ENCODE measurements at places on chromosomes 16 and 17. TPM values are rescaled to one million over a fixed set of nuclear protein-coding genes. Genes with fewer than 3 reads are reported as not detected.

NPIPB13 gene
- polyA plus RNA-seq: 7.2 TPM

DNA sequence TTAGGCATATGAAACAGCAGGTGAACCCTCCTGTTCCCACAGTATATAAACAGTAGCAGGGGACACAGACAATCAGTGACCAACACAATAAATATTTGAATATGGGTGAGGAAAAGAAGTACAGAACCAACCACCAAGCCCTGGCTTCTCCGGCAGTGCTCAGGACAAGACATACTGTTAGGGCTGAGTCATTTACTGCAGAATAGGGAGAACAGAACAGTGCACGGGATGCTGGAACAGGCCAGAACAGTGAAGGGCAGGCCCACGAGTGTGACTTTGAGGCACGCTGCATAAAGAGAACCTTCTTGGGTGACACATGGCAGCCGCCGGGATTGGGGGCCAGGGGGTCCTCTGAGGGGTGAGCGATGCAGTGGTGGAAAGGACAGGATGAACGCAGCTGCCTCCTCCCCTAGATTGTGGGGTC is 160.4 kb downstream of the CMIP start:
- no peak for DNase-seq

KRTAP2-2 gene
- polyA plus RNA-seq: not detected

ABCA9 gene
- 2.0 TPM for polyA plus RNA-seq

DNA sequence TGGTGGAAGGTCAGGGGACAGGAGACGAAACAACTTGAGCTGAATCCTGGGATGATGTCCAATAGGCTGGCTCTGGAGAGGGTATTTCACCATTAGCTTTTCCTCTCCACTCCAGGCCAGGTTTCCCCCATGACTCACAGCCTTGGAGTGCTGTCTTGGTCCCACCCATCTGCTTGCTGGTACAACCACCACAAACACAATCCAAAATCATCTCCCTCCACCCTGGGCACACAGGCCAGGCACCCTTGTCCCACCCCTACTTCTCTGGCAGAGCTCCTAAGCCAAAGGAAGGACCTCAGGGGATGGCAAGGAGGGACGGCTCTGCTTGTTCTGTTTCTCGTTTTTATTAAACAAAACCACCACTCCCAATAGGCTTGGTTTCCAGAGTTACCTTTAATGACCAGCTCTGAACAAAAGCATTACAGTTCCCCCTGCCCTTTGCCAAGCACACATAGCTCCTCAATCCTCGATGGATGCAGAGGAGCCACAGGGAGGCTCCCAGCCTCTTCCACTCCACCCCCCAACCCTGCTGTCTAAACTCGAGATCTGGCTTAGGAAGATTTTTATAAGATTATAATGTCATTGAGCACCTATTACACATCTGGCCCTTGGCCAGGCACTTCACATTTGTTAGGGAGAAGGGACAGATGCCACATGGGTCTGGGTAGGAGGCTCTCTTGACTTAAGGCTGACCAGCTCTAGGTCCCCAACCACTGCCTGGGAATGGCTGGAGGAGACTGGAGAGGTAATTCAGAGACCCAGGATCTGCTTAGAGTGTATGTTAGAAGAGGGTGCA is 13.3 kb downstream of the CAVIN1 start:
- no peak for DNase-seq

SOST gene
- polyA plus RNA-seq: 63.2 TPM

KIF19 gene
- polyA plus RNA-seq: 0.24 TPM

SEZ6 gene
- polyA plus RNA-seq: not detected

- DNase-seq: no peak
Measured at GRCh38 chr16:50946098-50946497, 204.2 kb downstream of the CYLD start.

DNA sequence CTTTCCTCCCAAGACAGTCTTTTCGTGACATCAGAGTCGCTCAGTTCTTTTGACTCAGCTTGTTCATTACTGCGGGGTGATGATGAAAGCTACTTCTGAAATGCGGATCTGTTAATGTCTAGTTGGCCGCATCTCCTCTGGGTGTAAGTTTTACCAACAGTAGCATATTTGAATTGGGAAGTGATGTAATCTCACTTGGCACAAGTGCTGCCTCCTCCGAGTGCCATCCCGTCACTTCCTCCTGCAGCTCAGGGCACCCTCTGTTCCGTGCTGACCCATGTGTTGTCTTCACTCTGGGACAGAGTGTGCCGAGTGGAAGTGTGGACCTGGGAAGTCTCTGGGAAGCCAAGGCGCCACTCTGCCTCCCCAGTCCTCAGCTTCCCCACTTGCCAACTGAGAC is 8.9 kb downstream of the ADAD2 start:
- DNase-seq: no peak

DNA sequence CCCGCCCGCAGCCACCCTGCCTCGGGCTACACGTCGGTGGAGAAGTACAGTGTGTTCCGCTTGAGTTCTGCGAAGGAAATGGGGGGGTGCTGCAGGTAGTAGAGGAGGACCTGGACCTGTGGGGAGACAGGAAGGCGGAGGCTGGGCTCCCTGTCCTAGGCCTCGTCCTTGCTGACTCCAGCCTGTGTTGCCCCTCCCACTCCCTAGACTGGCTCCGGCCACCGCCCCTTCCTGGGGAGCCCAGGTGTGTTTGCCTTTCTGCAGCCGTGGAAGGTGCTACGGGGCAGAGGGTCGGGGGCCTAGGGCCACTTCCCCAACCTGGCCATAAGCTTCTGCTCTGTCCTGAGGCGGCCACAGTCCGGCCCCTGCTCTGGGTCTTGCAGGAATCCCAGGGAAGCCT is 9.1 kb downstream of the TIMM22 start:
- DNase-seq: no peak

CETP gene
- polyA plus RNA-seq: 11.6 TPM

- DNase-seq: no peak
Measured at GRCh38 chr17:36876966-36877365, 60.3 kb upstream of the LHX1 start.

KRTAP2-4 gene
- not detected for polyA plus RNA-seq

DNA sequence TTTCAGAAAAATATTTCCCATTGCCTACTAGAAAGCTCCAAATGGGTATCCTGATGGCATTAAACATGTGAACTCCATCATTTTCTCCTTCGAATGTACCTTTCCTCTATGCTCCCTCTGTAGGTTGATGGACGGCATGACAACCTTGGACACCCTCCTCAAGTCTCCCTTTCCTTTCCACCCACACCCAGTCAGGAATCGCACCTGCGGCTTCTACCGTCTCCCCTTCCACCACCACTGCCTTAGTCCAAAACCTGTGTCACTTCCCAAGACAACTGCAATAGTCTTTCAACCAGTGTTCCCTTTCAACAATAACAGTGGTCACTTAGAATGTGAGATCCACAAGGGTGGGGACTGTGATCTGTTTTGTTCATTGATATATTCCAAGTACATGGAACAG is 233.1 kb upstream of the AXIN2 start:
- no peak for DNase-seq

GRCh38 chr17:44887971-44888954 is 11.0 kb downstream of the EFTUD2 start:
- DNase-seq: no peak

DNA sequence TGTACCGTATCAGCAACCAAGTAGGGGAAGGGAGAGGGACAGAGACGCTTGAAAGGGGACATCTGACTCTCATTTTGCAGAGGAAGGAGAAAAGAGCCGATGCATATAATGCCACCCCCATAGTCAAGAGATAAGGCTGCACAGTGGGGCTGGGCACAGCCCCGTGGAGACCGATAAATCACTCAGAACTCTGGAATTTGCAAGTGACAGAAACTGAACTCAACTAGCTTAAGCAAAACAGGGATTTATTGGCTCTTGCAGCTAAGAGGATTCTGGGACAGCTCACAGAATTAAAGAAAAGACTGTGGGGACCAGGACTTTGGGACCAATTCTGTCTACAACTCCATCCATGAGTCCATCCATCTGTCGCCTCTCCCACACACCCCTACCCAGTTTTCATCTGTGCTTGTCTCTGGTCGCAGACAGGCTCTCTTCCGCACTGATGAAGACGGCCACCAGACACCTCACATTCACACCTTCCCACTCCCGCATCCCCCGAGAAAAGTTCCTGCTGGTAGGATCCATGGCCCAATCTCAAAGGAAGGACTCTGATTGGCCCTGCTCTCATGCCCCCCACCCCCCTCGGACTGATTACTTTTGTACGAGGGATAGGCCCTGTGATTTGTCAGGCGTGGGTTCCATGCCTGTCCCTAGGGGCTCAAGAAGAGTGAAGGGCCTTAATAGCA is 105.9 kb upstream of the RPL38 start:
- no peak for DNase-seq

DNA sequence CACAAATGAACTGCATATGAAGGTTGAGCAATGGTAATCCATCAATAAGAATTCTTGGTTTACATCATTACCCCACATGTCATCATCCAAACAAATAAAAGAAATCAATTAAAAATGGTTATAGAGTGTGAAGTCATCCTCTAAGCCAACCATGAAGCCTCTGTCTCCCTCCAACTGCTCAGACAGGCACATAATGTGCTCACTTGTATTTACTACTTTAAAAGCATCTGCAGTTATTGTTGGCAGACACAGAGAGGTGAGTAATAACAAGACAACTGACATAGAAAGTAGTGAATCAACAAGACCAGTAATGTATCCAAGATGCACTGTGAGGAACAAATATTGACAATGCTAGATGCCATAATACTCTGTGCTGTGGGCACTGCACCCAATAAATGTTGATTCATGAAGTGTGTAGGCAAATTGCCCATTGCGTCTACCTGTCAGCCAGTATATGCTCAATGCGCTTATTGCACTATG is 20.0 kb downstream of the ADAMTS18 start:
- no peak for DNase-seq

CEMP1 gene
- 4.5 TPM for polyA plus RNA-seq

GRCh38 chr16:82093666-82094300 is 58.7 kb downstream of the HSD17B2 start:
- no peak for DNase-seq

DOC2B gene
- polyA plus RNA-seq: 70.0 TPM

UTS2R gene
- polyA plus RNA-seq: 0.30 TPM

- no peak for DNase-seq
Measured at GRCh38 chr17:45274033-45274432, 12.1 kb upstream of the SPATA32 start.

- peak; percentile 83 for DNase-seq
Measured at GRCh38 chr17:42422958-42423712, at the start of gene CAVIN1. CAVIN1 (minus strand) TSS chr17:42423256; CDS start chr17:42423097, 159 bp downstream.

GRCh38 chr16:85656351-85657266 is 32.1 kb downstream of the GINS2 start:
- DNase-seq: no peak
